ENCODE measurements at places on chromosomes 11 and 22.

- no peak for DNase-seq
These were observed 450.0 kb upstream of the CCDC179 start for GRCh38 chr11:23310276-23310675.

DNA sequence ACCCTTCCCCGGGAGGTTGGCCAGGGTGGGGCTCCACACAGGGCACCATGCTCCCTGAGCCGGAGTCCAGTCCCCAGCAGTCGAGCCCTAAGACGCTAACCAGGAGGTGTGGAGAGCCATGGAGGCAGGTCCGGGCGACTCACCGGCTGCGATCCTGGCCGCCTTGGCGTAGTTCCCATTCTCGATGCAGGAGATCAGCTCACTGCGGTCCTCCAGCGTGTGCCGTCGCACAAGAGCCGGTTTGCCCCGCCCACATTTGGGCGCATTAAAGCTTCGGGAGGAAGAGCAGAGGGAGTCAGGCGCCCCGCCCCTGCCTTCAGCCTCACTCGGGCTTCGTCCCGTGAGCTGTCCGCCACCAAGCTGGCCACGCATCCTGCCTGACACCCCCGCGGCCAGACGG, 50.8 kb downstream of the BRD1 start:
- no peak for DNase-seq

DNA sequence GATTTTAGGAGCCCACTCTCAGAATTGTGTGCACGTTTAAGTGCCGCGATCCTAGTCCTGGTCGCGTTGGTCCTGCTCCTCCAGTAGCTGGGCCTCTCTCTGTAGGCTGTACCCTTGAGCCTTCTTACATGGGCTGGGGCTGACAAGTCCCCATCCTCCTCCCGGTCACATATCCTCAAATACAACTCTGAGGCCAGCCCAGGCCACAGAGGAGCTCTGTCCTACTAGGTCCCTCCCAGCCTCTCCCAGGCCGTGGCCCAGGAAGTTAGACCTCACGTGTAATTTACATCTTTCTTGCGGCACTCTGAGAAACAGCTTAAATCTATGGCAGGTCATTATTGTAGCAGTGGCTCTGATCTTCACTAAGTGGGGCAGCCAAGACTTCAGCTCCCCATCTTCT, 207.2 kb upstream of the TBCEL start:
- DNase-seq, result no peak

GRCh38 chr11:68353669-68354068, 41.3 kb downstream of the LRP5 start:
- DNase-seq, result no peak

- no peak for DNase-seq
These were observed 93.7 kb downstream of the PRR5L start for GRCh38 chr11:36389811-36390210.

GRCh38 chr22:43507235-43507634, 95.4 kb downstream of the MPPED1 start:
- DNase-seq, result no peak

DNA sequence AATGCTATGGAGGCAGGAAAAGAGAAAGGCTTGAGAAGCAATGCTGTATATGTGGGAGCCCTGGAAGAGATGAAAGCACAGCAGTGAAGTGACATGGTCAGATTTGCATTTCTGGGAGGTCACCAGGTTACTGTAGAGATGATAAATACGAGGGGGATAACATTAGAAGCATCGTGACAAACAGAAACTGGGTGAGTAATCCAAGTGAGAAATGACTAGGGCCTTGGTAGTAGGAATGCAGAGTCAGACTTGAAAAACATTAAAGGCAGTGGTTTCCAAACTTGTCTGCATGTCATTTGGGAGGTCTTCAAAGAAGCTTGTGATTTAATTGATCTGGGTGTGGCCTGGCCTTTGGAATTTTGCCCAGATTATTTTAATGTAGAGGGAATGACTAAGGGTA, 43.9 kb downstream of the CCDC34 start:
- no peak for DNase-seq

- no peak for DNase-seq
These were observed 75.0 kb downstream of the ZC3H12C start for GRCh38 chr11:110168033-110168803.

GRCh38 chr22:49368976-49369725, 458.5 kb downstream of the BRD1 start:
- DNase-seq, result no peak

DNA sequence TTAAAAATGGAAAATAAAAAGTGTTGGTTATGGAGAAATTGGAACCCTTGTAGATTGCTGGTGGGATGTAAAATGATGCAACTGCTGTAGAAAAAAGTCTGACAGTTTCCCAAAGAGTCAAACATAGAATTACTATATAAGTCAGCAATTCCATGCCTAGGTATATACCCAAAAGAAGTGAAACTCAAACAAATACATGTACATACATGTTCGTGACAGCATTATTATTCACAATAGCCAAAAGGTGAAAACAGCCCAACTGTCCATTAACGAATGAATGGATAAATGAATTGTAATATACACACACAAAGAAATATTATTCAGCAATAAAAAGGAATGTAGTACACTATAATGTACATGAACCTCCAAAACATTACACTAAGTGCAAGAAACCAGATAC, 116.0 kb downstream of the TTC28 start:
- no peak for DNase-seq

GRCh38 chr11:75189108-75189507, 38.2 kb downstream of the SLCO2B1 start:
- DNase-seq, result no peak

GRCh38 chr11:122513997-122514396, 141.5 kb upstream of the UBASH3B start:
- no peak for DNase-seq

GRCh38 chr11:77619576-77620198, 17.9 kb downstream of the CLNS1A start:
- peak; percentile 79 for DNase-seq

- DNase-seq, result no peak
These were observed 3.6 kb upstream of the SEPTIN5 start for GRCh38 chr22:19710769-19711106.
